ENCODE measurements at places on chromosomes 5 and 9.

GRCh38 chr9:33102551-33103210, 26.2 kb upstream of the SMU1 start:
- DNase-seq: no peak

DNA sequence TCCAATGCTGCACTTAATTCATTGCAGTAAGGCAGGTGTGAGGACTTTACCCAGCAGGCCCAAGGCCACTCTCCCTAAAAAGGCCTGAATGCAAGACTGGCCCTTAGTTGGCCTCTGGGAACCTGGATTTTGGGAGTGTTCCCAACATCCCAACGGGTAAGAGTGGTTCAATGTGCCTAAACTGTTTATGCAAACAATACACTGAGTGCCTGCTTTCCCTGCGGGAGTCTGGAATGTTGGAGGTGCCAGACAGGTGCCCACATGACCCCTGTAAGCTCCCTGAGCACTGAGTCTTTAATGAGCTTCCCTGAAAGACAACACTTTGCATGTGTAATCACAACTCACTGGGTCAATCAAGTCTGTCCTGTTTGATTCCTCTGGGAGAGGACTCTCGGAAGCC, 37.4 kb downstream of the NSUN2 start:
- no peak for DNase-seq

- no peak for DNase-seq
Measured at GRCh38 chr5:173679909-173680630, 63.6 kb upstream of the BOD1 start.

GRCh38 chr9:125337236-125337635, 75.6 kb downstream of the GAPVD1 start:
- DNase-seq: no peak

GRCh38 chr5:175788155-175788787, 83.1 kb upstream of the CPLX2 start:
- DNase-seq: no peak

- DNase-seq: no peak
Measured at GRCh38 chr9:127463911-127464310, 12.6 kb downstream of the LRSAM1 start.
